Pulmonary artery endothelial cell (primary cell): ENCODE measurements at places on chromosomes 3 and 15. TPM values are rescaled to one million over a fixed set of nuclear protein-coding genes. Genes with fewer than 3 reads are reported as not detected.

DNA sequence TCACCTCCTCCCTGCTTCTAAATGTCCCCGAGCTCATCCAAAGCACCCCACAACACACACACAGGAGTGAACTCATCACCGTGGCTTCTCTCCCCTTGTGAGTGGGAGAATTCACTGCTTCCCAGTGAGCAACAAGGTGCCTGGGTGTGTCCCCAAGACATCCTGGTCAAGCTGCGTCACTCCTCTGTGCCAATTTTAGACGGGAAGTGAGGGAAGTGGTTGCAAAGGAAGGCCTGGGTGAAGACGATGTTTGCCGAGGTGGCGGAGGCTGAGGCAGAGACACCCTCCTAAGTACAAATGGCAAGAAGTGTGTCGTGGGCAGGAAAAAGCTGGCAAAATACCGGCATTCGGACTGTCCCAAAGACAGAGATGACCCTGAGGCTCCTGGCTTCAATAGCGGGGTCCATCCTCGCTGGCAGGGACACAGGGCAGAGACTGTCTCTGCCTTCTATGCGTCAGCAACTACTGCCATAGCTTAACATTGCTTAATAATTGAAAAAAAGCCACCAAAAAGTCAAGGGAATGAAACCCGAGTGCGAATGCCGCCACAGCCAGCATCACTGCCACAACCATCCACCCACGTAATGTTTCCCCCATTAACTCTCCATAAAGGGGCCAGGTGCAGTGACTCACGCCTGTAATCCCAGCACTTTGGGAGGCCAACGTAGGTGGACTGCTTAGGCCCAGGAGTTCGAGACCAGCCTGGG, 72.8 kb downstream of the VGLL4 start:
- DNase-seq: no peak

DNA sequence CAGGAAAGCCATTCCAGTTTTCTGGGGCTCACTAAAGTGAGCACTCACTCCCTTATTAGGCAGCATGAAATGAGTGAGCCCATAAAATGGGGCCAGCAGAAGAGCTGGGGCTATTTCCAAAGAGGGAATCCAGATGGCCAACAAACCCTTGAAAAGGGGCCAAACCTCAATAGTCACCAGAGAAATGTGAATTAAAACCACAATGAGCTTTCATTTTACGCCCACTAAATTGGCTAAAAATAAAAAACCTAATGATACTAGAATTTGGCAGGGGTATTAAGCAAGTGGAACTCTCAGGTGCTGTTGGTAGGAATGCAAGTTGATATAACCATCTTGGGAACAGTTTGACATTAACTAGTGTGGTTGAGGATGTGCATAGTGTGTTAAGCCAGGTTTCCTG, 42.1 kb upstream of the RAF1 start:
- DNase-seq: no peak

GRCh38 chr3:15114466-15115358, 15.8 kb upstream of the RBSN start:
- DNase-seq: no peak

DNA sequence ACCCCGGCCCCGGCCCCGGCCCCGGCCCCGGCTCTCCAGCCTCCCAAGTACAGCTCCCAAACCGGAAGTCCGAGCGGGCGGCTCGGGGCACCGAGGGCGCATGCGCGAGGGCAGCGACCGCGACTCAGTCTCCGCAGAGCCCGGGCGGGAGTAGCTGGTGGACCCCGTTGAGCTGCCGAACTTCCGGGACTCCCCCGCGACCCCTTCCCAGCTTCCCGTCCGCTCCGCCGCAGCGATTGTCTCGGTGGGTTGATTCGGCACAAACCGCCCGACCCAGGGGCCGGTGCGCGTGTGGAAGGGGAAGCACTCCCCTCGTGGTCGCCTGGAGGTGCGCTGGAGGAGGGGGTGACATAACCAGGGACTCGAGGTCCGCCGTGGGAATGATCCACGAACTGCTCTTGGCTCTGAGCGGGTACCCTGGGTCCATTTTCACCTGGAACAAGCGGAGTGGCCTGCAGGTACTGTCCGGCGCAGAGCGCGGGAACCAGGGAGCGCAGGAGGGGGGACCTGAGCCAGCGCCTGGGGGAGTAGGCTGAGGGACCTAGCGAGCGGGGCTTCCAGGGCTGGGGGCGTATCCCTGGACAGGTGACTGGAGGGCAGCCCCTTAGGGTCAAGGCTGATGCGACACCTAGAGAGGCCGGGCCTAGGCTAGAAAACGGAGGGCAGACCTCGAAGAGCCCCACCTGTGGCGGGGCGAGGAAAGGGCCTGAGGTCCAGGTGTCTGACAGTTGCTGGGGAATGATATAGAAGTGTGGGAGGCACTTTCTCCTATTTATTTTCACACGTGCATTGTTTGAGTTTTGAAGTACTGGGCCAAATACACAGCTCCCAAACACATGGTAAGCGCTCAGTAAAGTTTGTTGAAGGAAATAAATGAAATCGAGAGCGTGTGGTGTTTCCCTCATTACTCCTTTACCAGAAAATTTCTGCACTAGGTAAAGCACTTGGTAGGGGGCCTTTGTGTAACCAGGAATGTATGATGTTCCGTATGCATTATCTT, at the start of the genes TUBGCP4 and ZSCAN29:
Gene TUBGCP4, plus strand, starts transcription at position 127 of the 1,000 bp plus-strand sequence. Its CDS starts 254 bp downstream, at position 381.
Gene ZSCAN29, minus strand, starts transcription at position 69 of the 1,000 bp plus-strand sequence. CDS start 1,130 bp downstream, outside the sequence.
- no peak for DNase-seq

DNA sequence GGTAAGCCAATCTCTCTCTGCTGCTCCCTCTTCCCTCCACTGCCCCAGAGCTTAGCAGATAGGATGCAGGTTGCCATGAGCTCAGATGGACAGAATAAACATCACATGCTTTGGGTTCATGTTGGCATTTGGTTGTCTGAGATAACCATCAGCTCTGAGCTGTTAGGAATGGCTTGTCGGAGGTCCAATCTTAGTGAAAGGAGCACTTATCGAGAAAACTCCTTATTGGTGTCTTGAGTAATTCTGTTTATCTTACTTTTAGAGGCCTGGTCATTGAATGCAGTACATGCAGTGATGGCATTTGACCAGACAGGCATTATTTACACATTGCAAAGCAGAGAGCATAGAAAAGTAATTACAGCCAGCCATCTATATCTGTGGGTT, 99.7 kb downstream of the CEMIP start:
- DNase-seq: no peak

DNA sequence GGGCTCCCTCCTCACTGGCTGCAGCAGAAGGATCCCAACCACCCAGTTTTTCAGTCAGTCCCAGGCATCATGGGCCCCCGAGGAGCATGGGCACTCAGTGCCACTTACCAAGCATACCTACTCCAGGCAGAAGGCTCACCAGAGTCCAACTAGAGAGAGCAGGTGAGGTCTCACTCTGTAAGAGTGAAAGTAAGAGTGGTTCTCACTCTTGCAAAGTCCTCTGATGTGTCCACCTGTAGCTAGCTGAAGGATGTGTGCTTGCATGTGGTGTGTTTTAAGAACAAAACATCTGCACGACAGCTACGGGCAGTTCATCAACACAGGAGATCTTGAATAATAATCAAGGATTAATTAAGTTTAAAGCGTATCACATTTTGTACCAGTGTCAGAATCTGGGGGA, 49.7 kb downstream of the CCK start:
- no peak for DNase-seq

GRCh38 chr3:87973906-87974305, 84.9 kb downstream of the CGGBP1 start:
- DNase-seq: no peak

GRCh38 chr3:159458982-159459381, 529.7 kb upstream of the IL12A start:
- no peak for DNase-seq

GRCh38 chr3:139201446-139202225, 142.2 kb upstream of the MRPS22 start:
- no peak for DNase-seq

DNA sequence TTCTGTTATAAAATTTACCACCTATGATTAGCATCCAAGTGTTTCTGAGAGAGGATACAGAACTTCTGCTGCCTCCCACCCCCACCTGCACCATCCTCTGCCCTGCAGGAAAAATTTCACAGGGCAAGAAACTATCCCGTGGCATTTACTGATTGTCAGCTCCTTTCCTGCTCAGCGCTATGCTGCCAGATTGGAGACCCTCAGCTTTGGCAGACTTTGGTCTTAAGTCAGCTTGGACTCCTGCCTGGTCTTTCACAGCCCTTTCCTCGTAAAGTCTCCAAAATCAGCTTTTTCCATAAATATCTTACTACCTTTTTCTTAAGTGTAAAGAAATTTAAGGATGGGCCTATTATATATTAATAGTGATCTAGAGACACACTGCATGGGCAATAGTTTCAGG, 239.9 kb upstream of the ADAMTS9 start:
- DNase-seq: no peak

GRCh38 chr15:59736181-59736580, 47.1 kb upstream of the BNIP2 start:
- DNase-seq: no peak

- no peak for DNase-seq
Measured at GRCh38 chr3:14605744-14606143, 45.8 kb upstream of the CCDC174 start.

DNA sequence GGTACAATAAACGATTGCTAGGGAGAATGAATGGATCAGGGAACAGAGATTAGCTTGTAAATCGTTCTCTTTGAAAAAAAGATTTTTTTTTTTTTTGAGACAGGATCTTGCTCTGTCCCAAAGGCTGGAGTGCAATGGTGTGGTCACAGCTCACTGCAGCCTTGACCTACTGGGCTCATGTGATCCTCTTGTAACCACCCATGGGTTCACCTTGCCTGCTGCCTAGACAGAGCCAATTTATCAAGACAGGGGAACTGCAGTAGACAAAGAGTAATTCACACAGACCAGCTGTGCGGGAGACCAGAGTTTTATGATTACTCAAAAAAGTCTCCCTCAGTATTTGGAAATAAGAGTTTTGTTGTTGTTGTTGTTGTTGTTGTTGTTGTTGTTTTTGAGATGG, 39.6 kb downstream of the METTL6 start:
- no peak for DNase-seq

GRCh38 chr3:159196359-159196758, 394.5 kb downstream of the MFSD1 start:
- no peak for DNase-seq

- no peak for DNase-seq
Measured at GRCh38 chr3:12679468-12679867, 15.6 kb upstream of the RAF1 start.

DNA sequence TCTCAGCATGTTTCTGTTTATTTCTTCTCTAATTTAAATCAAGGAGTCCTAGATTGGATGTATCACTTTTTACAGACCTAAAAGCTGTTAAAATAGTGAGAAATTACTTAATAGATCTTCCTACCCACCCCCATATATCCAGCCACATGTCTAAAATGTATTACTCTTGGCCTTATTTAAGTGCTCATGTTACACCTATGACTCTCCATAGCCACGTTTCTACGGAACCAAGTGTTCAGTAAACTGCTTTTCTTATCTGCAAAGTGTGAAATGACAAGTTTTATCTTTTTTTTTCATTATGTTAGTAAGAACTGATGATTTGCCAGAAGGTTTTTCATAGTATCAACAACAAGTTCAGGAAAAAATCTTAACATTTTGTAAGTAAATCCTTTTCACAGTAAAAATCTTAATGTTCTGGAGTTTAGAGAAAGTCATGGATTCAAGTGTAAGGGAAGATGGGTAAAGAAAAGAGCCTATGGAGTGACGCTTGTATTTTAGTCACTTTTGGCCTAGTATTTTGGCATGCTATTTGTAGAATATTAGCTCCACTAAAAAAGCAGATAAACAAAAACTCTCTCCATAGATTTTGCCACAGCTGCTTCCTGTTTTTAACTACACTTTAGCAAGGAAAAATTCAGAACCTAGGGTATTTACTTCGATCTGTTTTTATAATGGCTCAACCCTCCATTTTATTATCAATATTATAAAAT, 41.2 kb upstream of the IGSF10 start:
- peak; percentile 0 for DNase-seq

GRCh38 chr3:49456466-49456865, 13.6 kb upstream of the DAG1 start:
- DNase-seq: no peak

DNA sequence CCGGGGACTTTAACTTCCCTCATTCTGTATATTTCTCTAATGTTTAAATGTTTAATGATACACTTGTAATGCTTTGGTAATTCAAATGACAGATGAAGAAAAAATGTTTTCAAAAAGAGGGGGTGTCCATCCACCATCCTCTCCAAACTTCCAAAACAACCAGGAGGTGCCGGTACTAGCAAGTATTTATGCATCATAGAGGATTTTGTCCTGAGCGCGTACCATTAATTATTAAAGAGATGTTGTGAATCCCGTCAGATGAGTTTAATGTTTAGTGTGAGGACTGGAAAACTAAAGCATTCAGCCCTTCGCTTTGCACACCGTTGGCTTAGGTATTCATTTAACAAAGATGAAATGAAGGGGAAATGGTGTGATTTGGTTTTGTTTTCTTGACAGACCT, 1.3 kb downstream of the SLC28A1 start:
- DNase-seq: no peak

DNA sequence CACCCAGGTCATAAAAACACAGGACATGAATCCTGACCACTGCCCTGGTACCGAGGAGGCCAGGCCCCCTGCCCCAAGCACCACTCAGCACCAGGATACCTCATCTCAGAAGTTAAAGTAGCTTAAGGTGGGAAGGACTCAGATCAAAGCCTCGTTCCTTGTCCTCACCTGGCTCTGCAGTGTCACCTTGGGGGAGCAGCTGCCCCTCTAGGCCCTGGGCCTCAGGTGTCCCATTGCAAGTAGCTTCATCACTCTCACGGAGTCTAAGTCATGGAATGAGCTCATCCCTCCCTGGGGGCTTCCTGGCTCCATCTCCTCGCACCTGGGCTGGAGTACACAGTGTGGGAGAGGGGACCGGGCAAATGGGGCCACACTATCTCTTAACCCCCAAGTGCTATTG, 148.0 kb downstream of the TPRA1 start:
- DNase-seq: no peak

DNA sequence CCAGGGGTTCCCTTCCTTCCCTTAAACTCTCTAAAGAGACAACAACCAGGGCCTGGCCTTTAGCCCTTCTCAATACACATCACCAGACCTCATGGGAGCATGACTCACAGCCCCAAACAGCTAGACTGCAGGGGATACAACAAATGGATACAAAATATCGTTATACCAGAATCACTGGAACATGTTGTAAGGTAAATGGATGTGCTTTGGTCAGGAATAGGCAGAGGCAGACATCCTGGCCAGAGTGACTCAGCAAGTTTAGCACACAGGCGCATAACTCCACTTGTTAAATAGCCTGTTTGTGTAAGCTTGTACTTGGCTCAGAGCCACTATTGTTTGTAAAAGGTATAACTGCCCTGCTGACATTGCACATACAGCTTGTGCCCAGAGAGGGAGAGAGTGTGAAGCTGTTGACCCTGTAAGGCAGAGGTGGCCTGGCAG, 18.3 kb downstream of the TMED3 start:
- DNase-seq: peak; percentile 57

GRCh38 chr3:4231041-4231440, 72.1 kb upstream of the SETMAR start:
- no peak for DNase-seq

- DNase-seq: no peak
Measured at GRCh38 chr15:74963213-74963612, 6.6 kb upstream of the RPP25 start.

ARHGAP11A gene
- 22.9 and 35.9 TPM in 2 replicates for total RNA-seq

CFAP92 gene
- total RNA-seq: 0.04 and 0.07 TPM in 2 replicates

GREM1 gene
- 0.07 TPM in 1 of 2 replicates, not detected in the other for total RNA-seq

PLA2G4D gene
- not detected in 2 replicates for total RNA-seq

PLSCR2 gene
- not detected in 2 replicates for total RNA-seq

CTXN2 gene
- under 0.01 TPM in 1 of 2 replicates, not detected in the other for total RNA-seq
